ENCODE measurements at places on chromosomes 5 and 9.

DNA sequence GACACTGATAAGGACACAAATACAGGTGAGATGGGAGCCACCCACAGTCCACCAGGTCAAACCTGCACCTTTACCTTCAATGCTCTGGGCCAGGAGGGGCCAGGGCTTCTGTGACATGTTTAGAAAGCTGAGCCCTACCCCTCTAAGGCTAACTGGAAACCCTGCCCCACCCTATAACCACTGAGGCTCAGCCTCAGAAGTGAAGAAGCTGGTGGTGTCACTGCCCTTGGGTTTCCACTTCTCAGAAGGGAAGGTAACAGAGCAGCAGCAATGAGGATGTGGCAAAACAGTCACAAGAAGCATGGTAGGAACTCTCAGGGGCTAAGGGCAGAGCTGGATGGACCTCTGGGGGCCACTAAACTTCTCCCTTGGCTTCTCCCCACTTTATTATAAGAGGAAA lies 6.0 kb downstream of the PDGFRB start:
- no peak for DNase-seq

DNA sequence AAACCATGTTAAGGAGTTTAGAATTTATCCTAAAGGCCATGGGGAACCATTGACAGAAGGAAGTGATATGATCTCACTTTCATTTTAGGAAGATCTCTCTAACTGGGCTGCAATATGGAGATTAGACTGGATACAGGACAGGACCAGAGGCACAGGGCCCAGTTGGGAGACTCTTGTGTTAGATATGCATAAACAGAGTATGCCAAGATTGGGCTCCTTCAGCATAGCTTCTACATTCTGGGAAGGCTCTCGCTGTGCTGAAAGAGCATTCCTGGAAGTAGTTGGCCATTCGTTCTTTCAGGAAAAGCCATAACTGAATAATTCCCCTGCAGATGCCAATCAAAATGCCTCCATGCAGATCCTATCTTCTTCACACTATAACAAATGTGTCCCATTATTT lies 204.5 kb downstream of the CWC27 start:
- no peak for DNase-seq

DNA sequence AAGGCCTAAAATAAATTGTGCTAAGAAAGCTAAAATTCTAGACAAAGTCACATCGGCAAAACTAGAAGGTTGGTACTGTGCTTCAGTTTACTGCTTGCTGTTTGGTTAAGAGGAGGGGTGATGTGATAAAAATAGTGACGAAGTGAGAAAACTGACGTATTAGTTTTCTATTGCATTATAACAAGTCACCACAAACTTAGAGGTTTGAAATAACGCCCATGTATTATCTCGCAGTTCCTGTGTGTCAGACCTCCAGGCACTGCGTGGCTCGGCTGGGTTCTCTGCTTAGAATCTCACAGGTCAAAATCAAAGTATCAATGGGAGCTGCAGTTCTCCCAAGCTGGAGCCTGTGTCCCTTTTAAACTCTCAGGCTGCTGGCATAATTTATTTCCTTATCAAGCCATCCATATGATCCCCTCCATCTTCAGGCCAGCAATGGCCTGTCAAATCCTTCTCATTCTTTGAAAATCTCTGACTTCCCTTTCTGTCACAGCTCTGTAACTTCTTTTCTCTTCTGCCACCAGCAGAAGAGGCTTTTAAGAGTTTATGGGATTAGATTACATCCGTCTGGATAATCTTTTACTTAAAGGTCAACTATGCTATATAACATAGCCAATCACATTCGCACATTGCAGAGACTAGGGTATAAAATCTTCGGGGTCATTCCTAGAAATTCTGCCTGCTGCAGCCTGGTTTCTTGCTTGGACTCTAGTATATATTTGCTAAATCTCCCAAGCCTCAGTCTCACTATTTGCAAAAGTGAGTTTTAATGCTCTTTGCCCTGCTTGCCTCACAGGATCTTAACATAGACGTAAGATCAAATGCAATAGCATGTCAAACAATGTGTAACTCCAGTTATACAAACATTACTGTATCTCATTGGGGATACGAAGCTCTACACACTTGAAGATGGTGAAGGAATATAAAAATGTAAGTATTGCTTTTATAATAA lies 104.0 kb upstream of the CDKN2B start:
- DNase-seq: no peak

DNA sequence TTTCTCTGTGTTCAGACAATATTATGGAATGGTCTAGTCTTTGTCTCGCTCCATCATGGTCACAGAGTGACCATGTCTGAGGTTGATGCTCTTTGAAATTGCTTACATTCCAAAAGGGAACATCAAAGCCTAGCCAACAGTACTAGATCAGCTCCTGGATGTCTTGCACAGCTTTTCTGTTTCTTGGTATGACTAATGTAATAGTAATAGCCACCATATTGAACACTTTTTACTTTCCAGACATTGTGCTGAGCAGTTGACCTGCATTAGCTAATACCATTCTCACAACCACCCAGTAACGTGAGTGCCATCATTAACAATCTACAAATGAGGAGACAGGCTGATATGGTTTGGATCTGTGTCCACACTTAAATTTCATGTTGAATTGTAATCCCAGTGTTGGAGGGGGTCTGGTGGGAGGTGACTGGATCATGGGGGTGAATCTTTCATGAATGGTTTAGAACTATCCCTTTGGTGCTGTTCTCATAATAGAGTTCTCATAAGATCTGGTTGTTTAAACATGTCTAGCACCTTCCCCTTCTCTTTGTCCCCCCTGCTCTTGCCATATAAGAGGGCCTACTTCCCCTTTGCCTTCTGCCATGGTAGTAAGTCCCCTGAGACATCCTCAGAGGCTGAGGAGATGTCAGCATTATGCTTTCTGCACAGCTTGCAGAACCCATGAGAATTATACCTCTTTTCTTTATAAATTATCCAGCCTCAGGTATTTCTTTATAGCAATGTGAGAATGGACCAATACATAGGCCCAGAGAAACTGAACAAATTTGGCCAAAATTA lies 577.5 kb upstream of the CLINT1 start:
- no peak for DNase-seq

DNA sequence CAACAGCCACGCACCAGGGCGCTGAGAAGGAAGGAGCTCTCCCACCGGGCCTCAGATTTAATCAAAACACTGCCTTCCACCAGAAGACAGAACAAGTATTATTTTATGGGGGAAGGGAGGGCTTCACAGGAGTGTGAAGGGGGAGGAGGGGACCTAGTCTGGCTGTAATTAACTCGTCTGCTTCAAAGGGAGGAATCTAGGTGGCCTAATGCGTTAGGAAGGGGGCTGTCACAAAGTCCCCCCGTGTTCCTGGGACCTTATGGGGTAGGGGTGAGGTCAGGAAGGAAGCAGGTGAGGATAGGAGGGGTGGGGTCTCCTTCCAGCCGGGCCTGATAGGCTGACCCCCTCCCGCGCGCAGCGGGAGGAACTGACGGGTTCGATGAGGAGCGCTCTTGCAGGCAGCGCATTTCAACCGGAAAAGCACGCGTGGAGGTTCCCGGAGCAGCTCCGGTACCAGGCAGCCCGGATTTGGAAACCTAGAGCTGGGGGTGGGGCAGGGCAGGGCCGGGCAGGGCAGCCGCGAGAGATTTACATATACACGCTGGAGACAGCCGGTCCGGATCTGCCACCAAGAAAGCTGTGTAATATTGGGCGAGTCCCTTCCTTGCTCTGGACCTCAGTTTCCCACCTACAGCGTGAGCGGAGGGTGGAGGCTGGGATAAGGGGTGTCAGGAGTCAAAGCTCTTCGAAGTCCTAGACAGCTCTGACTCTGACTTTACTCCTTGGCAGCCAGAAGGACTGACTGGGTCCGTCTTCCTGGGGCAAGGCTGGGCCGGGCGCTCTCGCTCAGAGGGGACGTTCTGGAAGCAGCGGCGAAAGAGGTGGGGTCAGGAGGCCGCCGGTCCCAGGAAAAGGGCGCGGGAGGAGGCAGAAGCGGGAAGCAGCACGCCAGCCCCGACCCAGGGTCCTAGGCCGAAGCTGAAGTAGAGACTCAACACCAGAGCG lies 1.8 kb downstream of the SHB start:
- no peak for DNase-seq

GRCh38 chr9:134442486-134443173 lies 116.4 kb downstream of the RXRA start:
- DNase-seq: no peak
